ENCODE measurements at places on chromosomes 11 and 22.

DNA sequence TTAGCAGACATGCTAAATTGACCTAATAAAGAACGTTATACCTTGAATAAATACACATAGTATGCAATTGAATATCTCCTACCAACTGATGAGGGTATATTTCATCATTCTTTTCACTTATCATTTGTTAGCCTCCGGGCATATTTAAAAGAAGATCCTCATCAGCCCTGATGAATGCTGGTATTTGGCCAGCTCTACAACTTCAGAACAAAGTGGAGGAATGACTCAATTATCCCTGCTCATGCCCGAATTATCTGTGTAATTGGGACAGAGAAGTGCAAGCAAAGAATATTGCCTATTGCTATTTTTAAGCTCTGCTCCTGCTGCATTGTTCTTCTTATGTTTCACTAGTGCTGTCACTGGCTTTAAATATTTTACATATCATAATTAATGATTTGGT lies 622.1 kb downstream of the METTL15 start:
- DNase-seq: no peak

- no peak for DNase-seq
Observed at GRCh38 chr11:61793083-61793828, 545 bp downstream of the FEN1 start.

DNA sequence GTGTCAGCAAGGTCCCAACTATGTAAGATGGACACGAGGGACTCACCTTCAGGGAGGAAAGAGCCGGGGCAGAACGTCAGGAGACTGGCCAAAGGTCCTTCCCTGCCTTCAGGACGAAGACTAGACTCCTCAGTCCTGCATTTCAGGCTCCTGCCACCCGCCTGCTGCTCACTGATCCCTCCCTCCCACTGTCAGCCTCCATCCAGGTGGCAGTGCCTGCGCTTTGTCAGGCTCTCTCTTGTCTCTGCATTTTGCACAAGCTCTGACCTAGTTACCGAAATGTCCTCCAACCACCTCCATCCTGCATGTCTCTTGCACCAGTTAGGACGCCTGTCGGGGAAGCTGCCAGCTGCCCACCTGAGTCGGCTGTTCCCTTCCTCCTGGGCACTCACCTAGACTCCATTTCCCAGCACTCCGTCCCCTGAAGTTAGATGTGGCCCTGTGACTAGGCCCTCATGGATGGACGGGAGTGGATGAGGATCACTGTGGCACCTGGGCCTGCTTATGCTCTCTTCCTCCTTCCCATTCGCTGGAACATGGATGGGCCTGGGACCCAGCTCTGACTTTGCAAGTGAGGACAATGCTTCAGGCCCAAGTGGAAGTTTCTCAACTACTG lies 8.0 kb downstream of the B3GNT6 start:
- DNase-seq: no peak

DNA sequence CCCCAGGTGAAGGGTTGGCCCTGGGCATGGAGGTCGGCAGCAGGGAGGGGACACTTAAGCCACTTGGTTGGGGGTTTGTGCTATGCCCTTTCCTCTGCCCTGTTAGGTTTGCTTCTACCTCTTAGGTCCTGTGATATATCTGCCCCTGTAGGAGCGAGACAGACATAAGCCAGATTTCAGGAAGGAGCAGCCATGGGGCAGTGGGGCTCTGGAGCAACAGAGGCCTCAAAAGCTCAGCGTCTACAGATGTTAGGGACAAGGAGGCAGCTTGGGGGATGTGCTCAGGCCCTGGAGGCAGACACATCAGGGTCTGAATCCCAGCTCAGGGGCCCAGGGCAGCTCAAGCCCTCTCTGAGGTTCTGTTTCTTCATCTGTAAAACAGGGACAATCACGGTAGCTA lies 27.2 kb upstream of the KCNQ1OT1 start:
- DNase-seq: no peak

GRCh38 chr11:17381156-17381555 lies 7.3 kb downstream of the KCNJ11 start:
- no peak for DNase-seq

- no peak for DNase-seq
Observed at GRCh38 chr11:12114193-12115033, 4.0 kb downstream of the MICAL2 start.

DNA sequence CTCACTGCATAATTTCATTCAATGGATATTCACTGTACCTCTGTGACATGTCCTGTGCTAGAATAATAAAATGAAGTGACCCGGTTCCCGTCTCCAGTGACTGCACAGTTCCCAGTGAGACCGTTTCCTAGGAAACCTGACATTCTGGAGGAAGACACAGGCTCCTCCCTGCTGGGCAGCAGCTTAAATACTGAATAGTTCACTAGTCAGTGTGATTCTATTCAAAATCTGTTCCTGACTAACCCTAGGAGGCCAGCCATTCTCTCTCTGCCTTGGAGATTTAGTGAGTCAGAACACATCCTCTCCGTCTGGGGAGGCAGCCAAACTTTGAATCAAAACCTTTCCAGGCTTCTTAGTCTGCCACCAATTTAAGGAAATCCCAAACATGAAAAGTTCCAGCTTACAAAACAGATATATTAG lies 11.3 kb downstream of the TRIM66 start:
- DNase-seq: no peak

All from activated T-cell treated with anti-CD3 and anti-CD28 coated beads, Interleukin-2, amount 50 U/mL, for 48 hours (primary cell).